Activated CD4-positive, CD25-positive, alpha-beta regulatory T cell treated with anti-CD3 and anti-CD28 coated beads, Interleukin-2, amount 50 U/mL, for 72 hours (primary cell): ENCODE measurements at places on chromosomes 12 and 14.
A peak's percentile ranks its signal among the peaks of the same experiment; 100 is the strongest.

- DNase-seq: no peak
These were observed 17.0 kb downstream of the PPP1R1A start for GRCh38 chr12:54571193-54572188.

GRCh38 chr14:32477396-32477795 is 148.3 kb downstream of the AKAP6 start:
- no peak for DNase-seq

DNA sequence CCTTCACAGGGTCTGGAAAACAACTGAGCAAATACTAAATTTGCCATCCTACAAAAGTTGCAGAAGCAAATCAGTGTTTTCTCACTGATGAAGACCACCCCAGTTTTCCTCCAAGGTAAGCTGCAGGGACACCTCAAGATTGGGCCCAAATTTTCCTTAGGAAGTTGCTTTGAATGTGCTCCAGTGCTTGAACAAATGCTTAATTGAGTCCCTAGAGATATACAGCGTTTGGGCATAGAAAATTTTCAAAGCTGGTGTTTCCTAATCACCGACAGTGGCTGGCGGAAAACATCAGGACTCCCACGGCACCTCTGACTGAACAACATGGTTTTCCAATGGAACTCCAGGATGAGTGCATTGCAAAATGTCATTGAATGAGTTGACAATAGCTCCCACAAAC is 92.5 kb upstream of the HMGA2 start:
- DNase-seq: no peak

DNA sequence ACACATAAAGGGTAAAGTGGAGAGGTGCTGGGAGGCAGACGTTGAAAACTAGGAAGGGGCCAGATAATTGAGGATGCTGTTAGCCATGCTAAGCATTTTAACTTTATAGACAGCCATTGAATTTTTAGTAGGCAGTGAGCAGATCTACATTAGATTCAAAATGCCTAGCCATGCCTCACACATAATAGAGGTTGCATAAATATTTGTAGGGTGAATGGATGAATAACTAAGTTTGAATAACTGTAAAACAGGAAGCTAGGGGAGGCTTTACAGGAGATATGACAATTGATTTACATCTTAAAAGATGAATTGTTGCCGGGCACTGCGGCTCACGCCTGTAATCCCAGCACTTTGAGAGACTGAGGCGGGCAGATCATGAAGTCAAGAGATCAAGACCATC is 12.3 kb upstream of the CCNT1 start:
- no peak for DNase-seq

- DNase-seq: no peak
These were observed 45.3 kb downstream of the IFNG-AS1 start for GRCh38 chr12:68034567-68034966.

GRCh38 chr12:7666595-7666994 is 887 bp upstream of the APOBEC1 start:
- DNase-seq: no peak

DNA sequence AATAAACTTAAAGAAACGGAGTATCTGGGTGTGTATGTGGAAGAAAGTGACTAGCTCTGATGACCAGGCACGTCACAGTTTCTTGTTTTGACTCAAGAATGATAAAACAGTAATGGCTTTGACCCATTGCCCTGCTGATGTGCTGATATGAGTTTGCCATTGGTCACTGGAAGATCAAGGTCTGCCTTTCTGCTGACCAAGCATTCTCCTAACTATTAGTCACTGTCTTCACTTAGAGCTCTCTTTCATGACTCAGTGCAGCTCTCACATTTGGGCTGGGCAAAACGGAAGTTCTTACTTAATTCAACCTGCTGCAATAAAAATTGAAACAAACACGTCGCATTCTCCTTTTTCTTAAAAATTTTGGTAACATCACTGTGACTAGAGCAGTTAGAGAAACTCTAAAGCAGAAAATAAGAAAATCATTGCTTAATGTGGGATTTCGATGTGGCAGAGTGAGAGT is 366.7 kb downstream of the BTG1 start:
- peak; percentile 39 for DNase-seq

GRCh38 chr12:82517027-82517426 is 158.7 kb downstream of the METTL25 start:
- DNase-seq: no peak

DNA sequence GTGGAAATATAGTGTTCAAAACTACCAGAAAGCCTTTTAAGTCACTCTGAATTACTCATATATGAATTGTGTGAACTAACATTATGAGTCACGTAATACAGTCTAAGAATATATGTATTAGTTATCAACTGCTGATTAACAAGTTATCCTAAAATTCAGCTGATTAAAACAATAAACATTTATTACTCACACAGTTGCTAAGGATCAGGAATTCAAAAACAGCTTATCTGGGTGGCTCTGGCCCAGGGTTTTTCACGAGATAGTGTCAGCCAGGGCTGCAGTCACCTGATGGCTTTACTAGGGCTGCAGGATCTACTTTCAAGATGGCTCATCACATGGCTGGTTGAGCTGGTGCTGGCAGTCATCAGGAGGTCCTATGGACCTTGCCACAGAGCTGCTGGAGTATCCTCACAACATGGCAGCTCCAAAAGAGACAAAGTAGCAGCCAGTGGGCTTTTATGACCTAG is 36.5 kb downstream of the CORO1C start:
- DNase-seq: no peak

DNA sequence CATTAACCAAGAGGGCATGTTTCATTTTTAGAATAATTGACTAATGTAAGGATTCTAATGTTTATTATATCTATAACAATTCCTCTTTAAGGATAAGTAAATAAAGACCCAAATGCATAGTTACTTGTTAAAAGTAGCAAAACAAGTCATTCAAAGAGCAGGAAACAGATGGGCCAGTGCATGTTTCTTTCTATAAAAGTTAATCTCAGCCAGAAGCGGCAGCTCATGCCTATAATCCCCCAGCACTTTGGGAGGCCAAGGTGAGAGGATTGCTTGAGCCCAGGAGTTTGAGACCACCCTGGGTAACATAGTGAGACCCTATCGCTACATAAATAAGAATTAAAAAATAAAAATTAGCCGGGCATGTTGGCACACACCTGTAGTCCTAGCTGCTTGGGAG is 391.0 kb upstream of the RGS6 start:
- DNase-seq: no peak

DNA sequence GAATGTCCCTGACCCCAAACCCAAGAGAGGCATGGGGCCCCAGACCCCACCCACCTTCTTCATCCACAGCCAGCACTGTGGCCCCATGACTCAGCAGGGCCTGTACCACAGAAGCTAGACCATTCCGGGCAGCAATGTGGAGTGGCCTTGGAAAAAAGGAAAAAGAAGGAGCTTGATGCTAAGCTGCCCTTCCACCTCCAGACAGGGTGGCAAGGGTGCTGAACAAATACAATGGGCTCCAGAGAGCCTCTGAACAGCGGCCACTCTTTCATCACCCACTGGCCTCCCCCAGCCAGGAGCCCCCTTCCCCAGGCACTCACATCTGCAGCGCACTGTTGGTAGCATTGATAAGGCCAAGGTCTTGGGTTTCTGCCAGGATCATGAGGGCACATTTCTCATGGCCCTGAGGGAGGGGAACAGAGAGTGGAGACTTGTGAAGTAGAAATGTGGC is 13.9 kb downstream of the SLC39A5 start:
- DNase-seq: no peak

DNA sequence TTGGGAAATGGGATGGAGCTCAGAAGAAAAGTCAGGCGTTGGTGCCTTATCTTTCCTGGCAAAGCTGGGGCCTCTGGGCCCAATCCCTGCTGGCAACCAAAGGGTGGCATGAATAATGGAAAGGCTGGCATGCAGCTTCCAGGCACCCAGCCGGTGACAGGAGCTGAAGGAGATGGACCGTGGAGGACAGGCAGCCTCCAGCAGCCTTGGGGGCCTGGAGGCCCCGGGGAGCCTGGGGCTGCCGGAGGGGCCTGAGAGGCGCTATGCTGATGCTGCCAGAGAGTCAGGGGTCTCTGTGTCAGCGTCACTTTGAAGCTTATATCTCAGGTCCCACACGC is 38.2 kb upstream of the EML1 start:
- no peak for DNase-seq

DNA sequence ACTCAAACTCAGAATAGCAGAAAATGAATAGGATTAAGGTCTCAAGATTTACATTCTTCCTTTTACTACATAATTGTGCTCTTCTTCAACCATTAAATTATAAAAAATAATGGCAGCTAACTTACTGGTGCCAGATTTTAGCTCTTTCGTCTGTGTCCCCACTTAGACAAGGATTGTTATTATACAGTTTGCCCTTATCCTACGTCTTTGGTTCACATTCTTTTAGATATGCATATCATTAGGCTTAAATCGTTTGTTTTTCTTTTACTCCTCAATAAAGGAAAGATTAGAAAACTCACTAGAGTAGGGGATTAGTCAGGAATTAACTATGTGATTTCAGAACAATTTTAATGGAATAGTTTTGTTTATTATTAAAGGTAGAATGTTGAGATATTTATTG is 129.6 kb upstream of the GARIN2 start:
- no peak for DNase-seq

DNA sequence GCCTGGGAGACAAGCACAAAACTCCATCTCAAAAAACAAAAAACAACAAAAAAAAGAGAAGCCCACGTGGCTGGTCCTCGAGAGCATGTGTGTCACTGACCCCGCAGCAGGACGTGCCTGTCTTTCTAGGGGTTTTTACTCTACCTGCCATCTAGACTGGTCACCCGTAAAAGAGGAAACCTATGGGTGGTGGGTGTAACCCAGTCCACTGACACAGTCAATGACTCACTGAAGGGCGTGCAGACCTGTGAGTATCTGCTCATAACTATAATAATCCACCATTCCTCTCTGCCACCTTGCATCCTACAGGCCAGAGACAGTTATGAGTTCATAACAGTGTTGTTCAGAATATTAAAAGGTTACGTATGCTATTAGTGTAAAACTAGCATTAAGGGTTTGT is 4.6 kb downstream of the GOLGA3 start:
- DNase-seq: no peak

- no peak for DNase-seq
These were observed 6.9 kb upstream of the DNM1L start for GRCh38 chr12:32671930-32672780.

DNA sequence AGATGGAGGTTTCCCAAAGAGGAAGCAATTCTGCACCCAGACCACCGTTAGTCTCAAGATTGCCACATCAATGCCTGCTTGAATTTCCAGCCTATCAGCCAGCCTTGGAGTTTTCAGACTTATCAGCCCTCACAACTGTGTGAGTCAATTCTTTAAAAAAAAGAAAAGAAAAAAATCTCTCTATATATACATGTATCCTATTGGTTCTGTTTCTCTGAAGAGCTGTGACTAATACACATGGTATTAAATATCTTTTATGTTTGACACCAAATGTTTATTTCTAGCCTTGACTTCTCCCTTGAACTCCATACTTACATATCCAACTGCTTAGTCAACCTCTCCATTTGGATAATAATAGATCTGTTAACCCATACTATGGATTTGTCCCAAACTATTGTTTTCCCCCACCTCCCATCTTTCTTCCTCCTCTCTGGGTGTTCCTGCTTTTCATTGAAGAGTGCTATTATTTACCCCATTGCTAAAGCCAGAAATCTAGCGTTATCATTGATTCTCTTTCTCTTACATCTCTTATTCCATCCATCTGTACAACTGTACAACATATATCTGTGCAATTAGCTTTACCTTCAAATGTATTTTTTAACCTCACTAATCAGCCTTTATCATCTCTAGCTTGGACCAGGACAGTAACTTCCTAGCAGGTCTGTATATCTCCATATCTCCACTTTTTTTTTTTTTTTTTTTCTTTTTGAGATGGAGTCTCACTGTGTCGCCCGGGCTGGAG is 22.7 kb upstream of the EID3 start:
- DNase-seq: no peak
